ENCODE measurements at places on chromosomes 3 and 15.

GRCh38 chr15:45417303-45417950 is 39.1 kb upstream of the GATM start:
- DNase-seq, result no peak

- no peak for DNase-seq
These were observed 26.1 kb downstream of the PTH1R start for GRCh38 chr3:46903341-46904302.

GRCh38 chr3:53650424-53650823 is 156.0 kb downstream of the CACNA1D start:
- DNase-seq, result no peak

DNA sequence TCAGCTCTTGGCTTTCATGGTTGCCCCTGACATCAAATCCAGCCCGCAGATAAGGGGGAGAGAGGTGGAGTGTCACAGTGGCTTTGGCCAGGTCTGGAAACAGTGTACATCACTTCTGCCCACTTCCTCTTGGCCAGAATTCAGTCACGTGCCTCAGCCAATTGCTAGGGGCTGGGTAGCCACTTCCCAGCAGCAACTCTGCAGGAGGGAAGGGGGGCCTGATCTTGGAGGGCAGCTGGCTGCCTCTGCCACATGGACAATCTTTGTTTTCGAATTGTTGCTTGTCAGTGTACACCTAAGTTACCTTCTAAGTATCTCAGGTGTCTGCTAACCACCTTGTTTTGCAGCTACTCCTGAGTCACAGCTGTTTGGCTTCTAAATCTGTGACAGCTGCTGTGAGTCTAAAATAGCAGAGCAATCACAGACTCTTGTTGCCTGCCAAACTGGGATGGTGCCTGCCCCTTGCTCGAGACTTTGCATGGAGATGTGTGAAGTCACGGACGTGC is 41.0 kb upstream of the LIMD1 start:
- no peak for DNase-seq

GRCh38 chr3:40417845-40418543 is 31.0 kb downstream of the ENTPD3 start:
- DNase-seq, result no peak

DNA sequence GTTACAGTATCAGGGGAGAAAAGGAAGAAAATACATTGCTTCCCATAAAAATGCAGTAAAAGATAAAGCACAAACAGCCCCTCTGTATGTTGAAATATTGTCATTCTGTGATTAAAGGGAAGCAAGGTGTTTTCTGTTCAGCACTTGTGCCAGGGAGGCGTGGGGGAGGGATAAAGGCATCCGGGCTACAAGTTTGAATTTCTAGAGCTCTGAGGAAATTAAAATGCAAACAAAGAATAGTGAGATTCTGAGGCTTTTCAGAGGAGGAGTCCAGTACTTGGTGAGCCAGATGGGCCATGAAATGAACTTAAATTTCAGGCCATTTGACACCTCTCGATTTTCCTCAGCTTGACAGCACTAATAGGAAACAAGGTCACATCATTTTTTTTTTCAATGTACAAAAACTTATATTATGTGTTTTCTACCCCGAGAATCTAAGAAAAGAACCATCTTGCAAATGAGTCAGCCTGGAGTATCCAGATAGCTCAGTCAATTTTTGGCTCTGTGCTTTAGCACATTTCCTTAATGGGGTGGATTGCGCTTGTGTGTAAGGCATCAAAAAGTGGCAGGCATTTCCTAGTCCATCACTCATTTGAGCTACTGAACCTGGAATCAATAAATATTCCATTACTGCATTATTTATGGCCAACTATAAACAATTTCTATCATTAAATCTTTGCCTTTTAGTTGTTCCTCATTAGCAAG is 640.8 kb upstream of the TBL1XR1 start:
- no peak for DNase-seq

DNA sequence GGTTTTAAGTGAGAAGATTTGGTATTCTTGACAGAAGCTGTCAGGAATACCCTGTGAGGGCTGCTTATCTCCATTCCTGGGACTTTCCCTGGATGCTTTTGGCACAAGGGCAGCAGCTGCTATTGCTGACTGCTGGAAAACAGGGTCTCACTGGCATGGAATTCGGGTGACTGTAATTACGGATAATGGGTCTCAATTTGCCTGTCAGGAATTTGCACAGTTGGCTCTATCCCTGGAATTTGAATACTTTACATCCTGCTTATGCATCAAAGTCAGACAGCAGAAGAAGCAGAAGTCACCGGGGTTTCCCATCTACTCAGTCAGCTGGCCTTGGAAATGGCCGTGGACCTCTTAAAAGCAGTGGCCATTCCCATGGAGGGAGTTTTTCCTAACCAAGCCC is 25.9 kb upstream of the AKAP13 start:
- no peak for DNase-seq

DNA sequence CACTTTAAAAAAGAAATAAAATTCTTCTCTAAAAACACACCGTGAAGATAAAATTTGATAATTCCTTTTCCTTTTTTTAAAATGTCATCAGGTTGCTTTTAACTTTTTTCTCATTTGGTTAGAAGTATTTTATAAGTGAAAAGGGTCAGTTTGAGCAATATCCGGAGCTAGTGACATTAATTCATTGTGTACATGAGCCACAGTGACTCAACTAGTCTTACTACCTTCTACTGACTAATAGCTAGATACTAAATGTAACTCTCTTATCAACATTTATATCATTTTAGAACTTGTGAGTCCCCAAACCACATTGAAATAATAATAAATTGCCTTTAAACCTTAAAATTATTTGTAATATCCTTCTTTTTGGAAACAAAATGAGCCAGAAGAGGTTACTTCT is 101.2 kb upstream of the ZBTB20 start:
- no peak for DNase-seq

GRCh38 chr3:151210676-151211381 is 7.8 kb upstream of the GPR171 start:
- DNase-seq, result no peak

GRCh38 chr15:43095708-43096347 is 10.0 kb downstream of the UBR1 start:
- DNase-seq, result no peak

GRCh38 chr3:106093616-106094015 is 224.8 kb upstream of the CBLB start:
- DNase-seq, result no peak

- no peak for DNase-seq
These were observed 150.3 kb upstream of the SOX2 start for GRCh38 chr3:181561139-181562031.

DNA sequence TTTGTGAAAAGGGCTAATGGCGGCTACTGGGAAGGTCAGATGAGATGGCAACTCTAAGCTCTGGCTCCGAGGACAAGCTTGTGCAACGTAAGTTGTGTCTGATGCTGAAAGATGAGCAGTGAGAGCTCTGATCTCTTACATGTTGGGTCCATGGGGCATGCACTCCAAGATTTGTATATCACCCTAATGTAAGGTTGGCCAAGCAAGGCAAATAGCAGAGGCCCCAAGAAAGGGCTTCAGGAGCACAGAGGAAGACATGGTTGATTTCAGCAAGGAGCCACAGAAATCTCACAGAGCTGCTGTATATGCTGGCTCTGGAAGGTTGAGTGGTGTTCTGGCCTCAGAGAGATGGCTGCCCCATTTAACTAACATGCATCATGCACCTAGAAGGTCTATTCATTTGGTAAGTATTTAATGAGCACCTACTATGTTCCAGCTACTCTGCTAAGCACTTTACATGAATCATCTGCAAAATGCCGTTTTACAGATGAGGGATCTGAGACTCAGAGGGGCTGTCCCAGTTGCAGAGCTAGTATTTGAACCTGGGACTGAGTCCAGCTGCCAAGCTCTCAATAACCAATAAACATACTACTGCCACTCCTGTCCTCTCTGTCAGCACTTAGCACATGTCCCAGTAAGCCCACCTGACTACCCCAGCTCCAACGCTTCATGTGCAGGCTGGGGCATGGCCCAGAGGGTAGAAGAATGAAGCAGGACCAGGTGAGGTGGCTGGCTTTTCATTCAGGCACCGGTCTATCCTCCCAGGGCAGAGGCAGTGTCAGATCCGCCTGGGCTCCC is 27.8 kb upstream of the ATP2B2 start:
- DNase-seq, result no peak

DNA sequence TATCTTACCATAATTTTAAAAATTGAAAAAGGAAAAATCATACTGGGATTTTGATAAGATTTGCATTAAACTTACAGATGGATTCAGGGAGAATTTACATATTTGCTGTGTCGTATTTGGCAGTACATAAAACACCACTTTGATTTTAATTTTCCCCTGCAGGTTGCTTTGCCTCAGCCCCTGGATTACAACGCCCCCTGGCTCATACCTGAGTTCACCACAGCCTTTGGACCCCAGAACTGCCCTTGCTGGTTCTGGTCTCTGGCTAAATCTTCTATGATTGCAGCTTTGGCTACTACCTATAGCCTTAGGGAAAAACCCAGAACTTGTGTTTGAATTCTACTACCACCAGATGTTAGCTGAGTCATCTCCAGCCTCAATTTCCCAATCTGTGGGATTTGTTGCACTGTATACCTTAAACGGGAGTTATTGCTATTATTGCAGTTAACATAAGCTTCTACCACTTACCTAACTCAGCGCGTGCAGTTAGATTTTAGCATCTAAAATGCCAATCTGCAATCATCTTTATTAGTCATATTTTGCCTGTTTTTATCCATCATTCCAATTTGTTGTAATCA is 315.7 kb upstream of the GADL1 start:
- no peak for DNase-seq

- no peak for DNase-seq
These were observed 47.9 kb upstream of the ZSCAN2 start for GRCh38 chr15:84552896-84553295.

DNA sequence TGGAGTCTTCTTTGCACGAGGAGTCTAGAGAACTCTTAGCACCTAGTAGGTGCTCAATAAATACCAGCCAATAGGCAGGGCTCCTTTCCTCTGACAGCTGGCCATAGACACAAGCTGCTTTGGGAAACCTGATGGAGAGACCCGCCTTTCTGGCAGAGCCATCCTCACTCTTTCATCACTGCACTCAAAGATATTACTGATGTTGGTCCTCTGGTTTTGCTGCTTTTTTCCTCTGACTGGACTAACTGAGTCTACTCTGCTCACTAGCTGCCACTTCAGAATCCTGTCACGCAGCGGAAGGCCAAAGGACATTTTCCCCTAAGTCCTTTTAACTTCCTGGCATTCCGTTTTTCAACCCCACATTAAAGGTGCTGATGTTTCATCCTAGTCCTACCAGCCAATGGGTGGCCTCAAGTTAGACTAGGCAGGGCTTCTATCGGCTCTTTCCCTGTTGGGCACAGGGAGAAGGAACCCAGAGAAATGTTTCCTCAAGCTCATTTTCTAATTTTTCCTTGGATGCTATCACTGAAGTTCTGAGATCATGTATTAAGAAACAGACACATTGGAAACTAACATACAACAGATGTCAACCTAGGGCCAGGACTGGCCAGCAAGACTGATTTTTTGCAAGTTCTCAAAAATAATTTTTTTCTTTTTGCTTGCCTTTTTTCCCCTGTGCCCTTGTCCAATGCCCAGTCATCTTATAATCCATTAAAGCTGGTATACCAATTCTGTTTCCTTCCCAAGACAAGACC is 132.8 kb upstream of the ICE2 start:
- no peak for DNase-seq

DNA sequence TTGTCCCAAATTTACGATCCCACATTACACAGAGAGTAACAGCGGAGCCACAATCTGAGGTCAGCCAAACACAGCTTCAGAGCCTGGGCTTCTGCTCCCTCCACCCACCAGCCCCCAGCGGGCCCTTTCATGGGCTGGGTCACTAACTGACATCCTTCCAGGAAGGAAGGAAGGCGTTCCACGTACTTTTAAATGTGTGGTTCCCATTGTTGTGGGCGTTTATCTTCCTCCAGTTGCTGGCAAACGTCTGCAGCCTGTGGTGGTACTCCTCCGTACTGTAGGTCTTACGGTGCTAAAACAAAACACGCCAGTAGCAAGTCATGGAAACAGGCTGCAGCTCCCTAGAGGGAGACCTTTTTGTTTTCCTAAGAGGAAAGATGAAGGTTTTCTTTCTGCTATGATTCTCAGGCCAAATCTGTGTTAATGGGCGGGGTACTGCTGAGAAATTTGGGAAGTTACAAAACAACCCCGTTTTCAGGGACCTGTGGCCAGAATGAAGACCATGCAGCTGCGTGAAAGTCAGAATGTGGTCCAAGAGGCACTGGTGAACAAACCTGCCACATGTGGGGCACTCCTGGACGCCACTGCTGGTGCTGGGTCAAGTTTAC is 7.6 kb downstream of the CTSH start:
- DNase-seq, result no peak
